CD8-positive, alpha-beta T cell (primary cell): ENCODE measurements at places on chromosomes 11 and 22.

GRCh38 chr22:42397332-42398249, 34.6 kb downstream of the NFAM1 start:
- peak; percentile 39 for DNase-seq

GRCh38 chr22:38305471-38306448, 11.5 kb downstream of the CSNK1E start:
- no peak for DNase-seq

DNA sequence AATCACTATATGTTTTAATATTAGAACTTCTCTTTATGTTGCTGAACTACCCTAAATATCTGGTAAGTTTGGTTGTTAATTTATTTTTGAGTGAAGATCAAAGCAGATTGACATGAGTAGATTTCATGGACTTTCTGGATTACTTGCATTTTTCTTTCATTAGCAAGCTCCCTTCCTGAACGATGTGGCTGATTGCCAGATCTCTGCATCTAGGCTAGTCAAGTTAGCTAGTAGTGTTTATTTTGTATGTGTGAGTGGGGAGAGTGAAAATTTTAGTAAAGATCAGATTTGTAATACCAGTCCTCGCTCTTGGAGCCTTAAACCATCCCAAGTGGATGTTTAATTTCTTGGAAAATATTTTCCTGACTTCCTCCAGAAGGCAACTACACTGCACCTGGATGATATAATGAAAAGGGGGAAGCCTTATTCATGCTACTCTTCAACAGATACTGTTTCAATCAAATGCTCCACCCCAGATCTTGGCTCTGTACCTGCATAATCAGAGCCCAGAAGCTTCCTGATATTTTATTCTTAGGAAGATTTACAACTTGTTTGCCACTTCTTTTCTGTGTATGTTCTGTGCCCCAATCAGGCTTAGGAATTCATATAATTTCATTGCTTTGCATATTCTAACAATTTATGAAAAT, 143.2 kb upstream of the GRIA4 start:
- DNase-seq = no peak

- DNase-seq = no peak
Measured at GRCh38 chr11:97229936-97230335, 840.1 kb downstream of the JRKL start.

- no peak for DNase-seq
Measured at GRCh38 chr11:45252877-45253276, 33.3 kb downstream of the SYT13 start.

DNA sequence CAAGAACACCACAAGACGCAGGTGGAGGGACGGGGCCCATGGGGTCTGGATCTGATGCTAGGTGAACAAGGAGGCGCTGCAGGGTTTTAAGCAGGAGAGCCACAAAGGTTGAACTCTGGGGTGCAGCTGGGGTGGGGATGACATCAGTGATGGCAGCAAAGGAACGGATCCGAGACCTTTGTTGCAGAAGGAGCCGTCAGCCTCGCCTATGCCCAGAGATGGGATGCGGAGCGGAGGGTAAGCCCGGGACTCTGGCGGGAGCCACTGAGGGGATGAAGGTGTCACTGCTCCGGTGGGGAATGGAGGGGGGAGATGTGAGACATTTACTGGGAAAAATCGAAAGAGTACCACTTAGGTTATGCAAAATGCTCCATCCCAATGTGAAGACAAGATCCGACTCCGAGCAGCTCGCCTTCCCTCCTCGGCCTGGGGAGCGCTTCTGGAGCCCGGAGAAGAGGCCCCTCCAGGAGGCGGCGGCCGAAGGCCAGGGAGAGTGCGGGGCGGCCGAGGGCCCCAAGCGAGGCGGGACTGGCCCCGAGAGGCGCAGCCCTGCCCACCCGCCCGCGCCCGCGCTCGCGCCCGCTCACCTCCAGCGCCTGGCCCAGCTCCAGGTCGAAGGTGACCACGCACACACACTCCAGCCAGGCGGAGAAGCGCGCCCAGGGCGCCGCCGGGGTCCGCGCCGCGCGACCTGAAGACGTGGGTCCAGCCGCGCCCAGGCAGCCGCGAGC, 422 bp downstream of the DENND6B start:
- no peak for DNase-seq

- no peak for DNase-seq
Measured at GRCh38 chr11:113213549-113213948, 100.8 kb upstream of the TTC12 start.

GRCh38 chr22:19578180-19579004, 54.2 kb upstream of the CLDN5 start:
- no peak for DNase-seq
